ENCODE measurements at places on chromosomes 4 and X. TPM values are rescaled to one million over a fixed set of nuclear protein-coding genes. Genes with fewer than 3 reads are reported as not detected.

LRP2BP gene
- 0.89 TPM for total RNA-seq

CENPE gene
- 1.7 TPM for total RNA-seq

ANAPC10 gene
- total RNA-seq: 18.6 TPM

STAG2 gene
- 89.3 TPM for total RNA-seq

PLA2G12A gene
- 16.1 TPM for total RNA-seq

ARHGAP6 gene
- 2.7 TPM for total RNA-seq

RGN gene
- total RNA-seq: 1.4 TPM

Data from lower leg skin (tissue), 4 donors.